ENCODE measurements at places on chromosomes 16 and 17.

DNA sequence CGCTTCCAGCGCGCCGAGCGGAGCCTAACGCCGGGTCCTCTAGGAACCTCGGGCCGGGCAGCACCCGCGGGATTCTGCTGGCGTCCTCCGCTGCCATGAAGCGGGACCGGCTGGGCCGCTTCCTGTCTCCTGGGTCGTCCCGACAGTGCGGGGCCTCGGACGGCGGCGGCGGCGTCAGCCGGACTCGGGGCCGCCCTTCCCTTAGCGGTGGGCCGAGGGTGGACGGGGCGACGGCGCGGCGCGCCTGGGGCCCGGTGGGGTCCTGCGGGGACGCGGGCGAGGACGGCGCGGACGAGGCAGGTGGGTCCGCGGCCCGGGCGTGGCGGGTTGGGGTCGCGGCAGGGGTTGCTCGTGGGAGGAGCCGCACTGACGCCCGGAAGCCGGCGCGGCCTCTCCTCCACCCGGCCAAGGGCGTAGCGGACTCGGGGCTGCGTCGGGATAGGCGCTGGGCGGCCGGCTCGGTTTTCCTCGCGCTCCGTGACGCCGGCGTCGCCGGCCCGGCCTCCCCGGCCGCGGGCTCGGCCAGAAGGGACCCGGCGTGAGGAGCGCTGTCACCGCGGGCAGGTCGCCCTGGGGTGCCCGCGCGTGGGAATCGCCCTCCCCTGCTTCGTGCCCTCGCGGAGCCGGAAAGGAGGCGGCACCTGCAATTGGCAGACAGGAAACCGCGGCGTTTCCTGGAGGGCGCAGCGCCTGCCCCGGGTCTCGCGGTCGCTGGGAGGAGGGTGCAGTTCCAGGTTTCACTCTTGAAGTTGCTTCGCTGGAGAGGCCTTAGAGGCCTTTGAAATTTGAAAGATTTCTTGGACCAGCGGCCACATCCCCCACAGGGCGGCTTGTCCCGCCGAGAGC, 432 bp downstream of the ZNF276 start:
- DNase-seq: peak; percentile 34

DNA sequence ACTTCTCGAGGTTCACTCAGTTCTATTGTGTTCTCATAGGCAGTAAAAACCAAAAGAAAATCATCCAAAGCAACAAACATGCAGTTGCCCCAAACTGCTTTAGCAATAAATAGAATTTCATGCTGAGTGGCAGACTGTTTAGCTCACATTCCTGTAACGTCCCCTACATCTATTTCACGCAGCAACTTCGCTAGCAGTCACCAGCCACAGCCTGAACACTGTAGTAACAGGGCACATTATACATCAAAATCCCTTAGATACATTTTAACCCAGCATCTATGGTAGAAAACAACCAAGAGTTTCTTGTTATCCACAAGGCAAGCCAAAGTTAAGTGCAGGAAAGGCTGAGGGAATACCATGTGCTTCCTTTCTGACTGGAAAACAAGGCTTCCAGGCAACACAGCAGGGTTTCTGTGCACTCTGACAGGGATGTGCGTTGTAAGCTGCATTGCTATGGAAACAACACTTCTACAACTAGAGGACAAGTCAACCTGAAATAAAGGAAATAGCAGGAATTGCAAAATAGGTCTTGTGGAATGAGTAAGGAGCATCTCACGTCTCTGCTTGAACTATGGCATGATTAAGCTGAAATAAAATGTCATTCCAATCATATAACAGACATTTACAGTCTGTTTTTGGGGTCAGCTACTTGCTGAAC, 55.4 kb downstream of the CFDP1 start:
- peak; percentile 97 for DNase-seq

GRCh38 chr17:76523084-76524037, 14.1 kb downstream of the CYGB start:
- peak; percentile 50 for DNase-seq

- DNase-seq: no peak
These were observed 189.6 kb downstream of the MSI2 start for GRCh38 chr17:57445772-57446472.

DNA sequence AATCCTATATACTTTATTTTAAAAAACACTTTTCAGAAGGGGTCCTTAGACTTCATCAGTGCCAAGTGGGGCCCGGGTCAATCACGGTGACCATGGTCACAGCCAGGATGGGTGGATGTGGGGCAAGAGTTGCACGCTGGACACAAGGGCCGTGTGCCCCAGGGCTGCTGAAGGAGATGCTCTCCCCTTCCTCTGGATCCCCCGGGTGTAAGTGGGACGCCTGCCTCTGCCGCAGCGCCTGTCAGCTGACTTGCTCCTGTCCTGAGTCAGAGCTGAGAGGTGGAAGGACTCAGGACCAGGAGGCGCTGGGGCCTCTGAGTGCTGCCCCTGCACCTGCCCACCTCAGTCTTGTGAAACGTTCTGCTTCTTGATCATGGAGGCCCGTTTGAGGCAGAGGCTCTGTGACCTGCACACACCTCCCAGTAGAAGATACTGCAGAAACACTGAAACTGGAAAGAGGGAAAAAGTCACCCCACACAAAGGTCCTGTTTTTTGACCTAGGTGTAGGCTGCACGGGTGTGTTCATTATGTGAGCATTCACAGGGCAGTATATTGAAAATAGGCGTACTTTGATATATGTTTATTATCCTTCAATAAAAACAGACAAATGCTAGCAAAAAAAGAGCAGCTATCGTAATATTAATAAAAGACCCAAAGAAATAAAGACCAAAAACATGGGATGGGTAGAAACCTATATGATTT, 40.9 kb upstream of the BAHCC1 start:
- DNase-seq: no peak

DNA sequence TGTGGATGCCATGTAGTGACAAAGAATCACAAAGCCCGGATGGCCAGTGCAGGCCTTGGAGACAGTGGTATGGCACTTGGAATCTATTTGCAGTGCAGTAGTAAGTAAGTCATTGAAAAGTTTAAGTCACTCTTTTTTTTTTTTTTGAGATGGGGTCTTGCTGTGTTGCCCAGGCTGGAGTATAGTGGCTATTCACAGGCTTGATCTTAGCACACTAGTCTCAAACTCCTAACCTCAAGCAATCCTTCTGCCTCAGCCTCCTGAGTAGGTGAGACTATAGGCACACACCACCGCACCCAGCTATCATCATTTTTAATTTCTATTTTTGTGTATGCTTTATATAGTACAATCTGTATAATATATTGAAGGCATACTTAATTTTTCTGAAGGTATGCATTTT, 4.3 kb upstream of the PLSCR3 start:
- DNase-seq: no peak

DNA sequence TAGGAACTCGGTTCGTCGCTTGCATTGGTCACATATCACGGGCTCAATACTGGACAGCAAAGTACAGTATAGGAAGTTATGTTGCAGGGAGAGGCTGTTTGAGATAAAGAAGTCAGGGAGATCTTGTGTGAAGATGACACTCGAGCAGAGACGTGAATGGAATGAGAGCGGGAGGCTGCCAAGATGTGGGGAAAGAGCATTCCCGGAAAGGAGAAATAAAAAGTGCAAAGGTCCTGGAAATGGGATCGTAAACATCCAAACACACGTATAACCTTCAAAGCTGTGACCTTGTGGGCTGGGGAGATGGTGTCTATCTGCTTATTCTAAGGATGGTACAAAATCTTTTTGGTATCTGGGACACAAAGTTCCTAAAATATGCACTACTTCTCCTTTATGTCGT, 43.0 kb upstream of the MYOCD start:
- peak; percentile 66 for DNase-seq

- no peak for DNase-seq
These were observed 4.0 kb downstream of the BPTF start for GRCh38 chr17:67829331-67829730.

GRCh38 chr16:70380248-70380918, 33.7 kb downstream of the DDX19A start:
- peak; percentile 82 for DNase-seq

GRCh38 chr16:7399296-7399695, 66.7 kb downstream of the RBFOX1 start:
- DNase-seq: no peak

GRCh38 chr16:50153596-50154419, 702 bp downstream of the TENT4B start:
- no peak for DNase-seq

GRCh38 chr17:4968486-4969046, 949 bp upstream of the SPAG7 start:
- DNase-seq: no peak

DNA sequence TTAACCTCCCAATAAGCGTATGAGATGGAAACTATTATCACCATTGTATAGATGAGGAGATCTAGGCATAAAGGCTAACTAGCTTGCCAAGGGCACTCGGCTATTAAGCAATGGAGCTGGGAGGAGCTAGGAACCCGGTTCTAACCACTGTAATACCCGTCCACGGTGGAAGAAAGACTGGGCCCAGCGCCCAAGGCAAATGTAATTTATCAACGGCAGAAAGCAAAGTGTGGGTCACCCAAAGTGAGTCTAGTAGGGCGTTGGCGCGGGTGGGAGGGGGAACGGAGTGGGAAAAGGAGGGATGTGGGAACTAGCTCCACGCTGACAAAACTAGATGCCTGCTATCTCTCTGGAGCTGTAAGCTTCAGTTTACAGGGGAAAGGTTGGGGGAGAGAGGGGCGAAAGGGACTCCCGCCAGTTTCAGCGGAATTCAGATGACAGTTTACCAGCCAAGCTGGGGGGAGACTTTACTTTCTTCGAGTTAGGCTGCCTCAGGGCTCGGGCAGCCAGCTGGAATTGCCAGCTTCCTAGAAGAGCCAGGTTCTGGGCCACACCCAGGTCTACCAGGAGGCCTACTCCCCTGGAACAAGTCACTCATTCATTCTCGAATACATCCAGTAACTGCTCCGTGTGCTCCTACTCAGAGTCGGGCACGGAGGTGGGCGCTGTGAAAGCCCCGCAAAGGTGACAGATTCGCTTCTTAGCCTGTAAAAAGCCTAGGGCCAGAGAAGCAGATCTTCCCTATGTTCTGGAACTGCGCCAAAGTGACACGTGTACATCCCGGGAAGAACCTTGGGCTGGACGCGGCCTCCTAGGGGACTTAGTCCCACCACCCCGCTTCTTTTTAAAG, 837 bp downstream of the LRRC59 start:
- peak; percentile 56 for DNase-seq

DNA sequence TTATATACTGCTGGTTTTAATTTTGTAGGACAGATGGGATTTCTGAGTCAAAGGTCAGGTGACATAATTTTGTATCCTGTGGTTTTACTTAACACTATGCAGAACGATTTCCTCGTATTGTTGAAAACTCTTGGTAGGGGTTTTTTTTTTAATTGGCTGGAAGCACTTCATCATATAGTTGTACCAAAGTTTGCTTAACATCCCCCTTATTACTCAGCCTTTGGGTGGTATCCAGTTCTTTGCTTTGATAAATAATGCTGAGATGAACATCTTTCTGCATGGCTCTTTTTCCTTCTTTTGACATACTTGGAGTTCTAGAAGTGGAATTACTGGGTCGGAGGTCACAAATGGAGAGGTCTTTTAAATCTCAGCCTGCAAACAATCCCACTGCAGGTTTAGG, 419.1 kb downstream of the MAF start:
- DNase-seq: no peak

- no peak for DNase-seq
These were observed 20.8 kb downstream of the C17orf67 start for GRCh38 chr17:56812901-56813388.

DNA sequence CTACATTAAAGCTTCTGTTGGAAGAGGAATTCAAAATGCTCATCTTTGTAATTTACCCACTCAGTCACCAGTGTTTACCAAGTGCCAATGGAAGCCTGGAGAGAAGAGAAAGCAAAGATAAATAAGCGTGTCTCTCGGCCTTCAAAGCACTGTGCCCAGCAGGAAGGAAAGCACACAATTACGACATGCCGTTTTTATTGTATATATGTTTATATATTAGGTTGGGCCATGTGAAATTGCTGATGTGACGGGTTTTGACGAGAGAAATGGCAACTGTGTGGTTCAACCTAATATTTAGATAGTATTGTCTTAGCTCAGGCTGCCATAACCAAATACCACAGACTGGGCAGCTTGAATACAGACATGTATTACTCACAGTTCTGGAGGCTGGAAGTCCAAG, 79.3 kb upstream of the HSBP1 start:
- DNase-seq: no peak

DNA sequence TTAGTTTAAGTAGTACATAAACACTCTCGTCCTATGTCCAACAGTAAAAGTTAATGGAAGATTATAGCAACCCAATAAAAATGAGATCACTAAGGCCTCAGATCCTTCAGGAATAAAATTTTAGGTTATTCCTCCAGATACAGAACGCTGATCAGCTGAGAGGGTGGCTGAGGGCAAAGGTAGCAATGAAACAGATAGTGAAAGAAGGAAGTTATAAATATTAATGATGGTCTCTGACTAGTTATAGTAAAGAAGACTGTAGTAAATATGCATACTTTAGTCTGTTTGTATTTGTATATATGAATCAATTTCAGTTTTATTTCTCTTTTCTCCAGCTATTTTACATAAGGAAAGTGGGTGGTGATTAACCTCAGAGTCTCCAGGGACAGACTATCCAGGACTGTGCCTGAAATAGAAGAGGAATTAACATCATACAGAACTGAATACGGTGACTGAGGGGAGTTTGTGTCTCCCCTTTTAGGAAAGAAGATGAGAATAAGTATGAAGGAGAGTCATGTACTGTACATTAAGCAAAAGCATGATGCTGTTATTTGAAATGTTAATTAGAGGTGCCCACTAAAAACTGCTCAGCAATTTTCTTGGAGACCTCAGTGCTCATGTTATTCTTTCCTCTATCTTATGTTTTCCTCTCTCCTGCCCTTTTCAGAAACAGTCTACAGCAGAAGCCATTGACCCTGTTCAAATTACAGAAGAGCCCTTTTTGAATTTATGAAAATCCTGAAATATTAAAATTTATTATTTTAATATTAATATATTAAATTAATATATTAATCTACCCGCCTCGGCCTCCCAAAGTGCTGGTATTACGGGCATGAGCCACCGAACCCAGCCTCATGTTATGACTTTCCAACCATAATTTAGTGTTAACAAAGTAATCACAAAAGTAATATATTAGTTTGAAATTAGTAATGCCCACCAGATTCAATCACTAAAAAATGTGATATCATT, 36.5 kb upstream of the DHRS7B start:
- DNase-seq: no peak

GRCh38 chr17:33291248-33292200, 1.6 kb downstream of the ASIC2 start:
- DNase-seq: peak; percentile 31

GRCh38 chr16:27973678-27974077, 89.8 kb downstream of the GSG1L start:
- no peak for DNase-seq

Data from IMR-90 (cell line).